ENCODE measurements at places on chromosomes 13 and 19.

GRCh38 chr19:8423817-8424223 lies 10.7 kb downstream of the MARCHF2 start:
- DNase-seq = peak; percentile 83

DNA sequence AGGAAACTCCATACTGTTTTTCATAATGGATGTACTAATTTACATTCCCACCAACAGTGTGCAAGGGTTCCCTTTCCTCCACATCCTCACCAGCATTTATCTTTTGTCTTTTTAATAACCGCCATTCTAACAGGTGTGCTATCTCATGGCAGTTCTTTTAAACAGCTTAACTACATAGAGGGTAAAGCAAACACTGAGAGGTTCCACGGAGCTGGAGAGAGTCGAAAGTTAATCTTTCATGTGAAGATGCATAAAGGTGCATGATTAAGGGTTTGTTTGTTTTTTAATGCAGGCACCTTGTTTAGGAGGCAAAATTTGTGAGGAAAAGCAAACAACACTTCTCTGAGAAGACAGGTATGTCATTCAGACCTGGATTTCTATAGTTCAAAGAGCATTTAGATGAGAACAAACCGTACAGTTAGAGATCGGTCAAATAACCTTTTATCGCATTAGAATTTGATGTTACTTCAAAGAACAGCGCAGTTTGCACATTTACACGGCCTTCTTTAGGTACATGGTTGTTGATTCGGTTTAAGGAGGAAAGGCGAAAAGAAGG lies 193.9 kb downstream of the RBM26 start:
- no peak for DNase-seq

DNA sequence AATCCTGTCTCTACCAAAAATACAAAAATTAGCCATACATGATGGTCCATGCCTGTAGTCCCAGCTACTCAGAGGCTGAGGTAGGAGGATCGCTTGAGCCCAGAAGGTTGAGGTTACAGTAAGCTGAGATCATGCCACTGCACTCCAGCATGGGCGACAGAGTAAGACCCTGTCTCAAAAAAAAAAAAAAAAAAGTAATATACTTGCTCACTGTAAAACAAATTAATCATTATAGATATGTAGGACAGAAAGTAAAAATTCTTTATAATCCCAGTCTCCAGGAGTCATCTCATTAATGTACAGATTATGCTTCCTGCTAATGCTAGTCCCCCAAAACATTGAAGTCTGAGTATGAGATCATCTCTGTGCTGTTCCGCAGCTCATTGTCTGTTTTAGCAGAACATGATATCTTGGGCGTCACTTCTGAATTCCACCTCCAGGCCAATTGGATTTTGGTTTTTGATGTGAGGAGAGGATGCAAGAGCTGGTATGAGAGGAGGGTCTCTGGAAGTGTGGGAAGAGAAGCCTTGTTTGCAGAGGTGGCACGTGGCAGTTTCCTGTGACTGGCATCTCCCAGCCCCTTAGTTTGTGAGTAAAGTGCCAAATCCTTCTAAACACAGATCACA lies 75.4 kb upstream of the NPAS1 start:
- no peak for DNase-seq

DNA sequence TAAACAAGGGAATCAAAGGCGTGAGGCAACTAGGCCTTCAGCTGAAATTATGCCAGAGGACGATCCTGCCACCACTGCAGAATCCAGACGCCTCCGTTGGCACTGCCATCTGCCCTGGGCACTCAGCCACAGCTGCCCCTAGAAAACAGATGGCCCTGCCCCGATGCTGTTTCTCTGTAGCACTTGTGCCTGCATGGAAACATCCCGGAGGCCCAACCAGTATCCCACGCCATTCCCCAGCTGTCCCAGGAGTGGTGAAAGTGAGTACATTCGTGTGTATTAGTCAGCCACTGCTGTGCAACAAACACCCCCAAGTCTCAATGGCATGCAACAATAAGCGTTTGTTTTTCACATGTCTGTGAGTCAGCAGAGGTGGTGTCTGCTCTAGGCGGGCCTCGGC lies 8.9 kb upstream of the CRTC1 start:
- DNase-seq = peak; percentile 96

DNA sequence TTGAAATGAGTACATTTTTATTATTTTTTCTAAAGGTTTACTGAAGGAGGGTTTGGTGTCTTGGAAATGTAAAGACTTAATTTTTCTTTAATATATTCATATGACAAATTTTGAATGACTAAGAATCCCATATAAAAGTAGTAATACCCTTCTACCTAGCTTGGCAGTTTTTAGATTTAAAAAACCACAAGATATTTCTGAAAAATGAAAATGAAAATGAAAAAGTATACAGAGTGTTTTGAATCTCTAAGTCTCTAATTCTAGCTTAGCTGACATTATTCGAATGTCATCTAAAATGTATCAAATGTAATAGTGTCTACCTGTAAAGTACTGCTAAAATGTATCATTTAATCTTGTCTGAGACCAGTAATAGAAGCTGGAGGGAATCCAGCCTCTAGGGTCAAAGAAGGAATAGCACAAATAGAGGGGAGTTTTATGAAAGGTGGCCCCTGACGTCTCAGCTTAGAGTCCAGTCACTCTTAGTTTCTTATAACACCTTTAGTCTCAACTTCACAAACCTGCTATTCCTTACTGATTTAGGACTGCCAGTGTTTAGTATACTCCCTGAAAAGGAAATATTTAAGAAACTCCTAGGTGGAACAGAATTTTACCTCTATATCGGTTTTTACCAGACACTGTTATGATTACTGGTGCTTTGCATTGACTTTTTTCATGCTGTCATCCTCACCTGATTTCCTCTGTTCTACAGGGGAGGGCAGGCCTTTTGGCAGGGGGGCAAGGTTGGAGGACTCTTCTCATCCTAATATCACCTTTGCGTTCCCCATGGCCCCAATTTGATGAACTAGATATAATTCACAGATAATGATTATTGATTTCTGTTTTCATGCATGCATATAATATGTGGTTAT lies 16.2 kb upstream of the MIR17HG start:
- no peak for DNase-seq

- DNase-seq = no peak
These were observed 49.5 kb downstream of the CRYL1 start for GRCh38 chr13:20475927-20476691.

GRCh38 chr19:49889687-49890348 lies 6.9 kb downstream of the IL4I1 start:
- DNase-seq = no peak

- DNase-seq = no peak
These were observed 11.6 kb upstream of the ZNF431 start for GRCh38 chr19:21130097-21130775.

- DNase-seq = no peak
These were observed 318.8 kb downstream of the TEX29 start for GRCh38 chr13:111639196-111639705.

DNA sequence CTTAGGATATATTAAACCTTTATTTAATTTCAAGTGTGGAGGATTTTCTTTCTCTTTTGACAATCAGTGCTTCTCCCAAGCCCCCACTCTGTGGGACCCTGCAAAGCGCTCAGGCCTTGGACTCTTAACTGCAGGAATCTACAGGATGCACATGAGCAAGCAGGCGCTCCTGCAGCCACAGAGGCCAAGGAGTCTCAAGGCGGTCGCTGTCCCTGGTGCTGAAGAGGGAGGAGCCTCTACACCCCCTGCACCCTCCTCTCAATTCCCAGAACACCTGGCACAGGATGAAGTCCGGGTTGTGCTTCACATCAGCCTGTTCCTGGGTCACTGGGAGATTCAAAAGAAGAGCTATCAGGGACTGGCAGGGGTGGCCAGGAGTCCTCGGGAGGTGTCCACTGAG lies 13.5 kb downstream of the OR10H4 start:
- DNase-seq = no peak

DNA sequence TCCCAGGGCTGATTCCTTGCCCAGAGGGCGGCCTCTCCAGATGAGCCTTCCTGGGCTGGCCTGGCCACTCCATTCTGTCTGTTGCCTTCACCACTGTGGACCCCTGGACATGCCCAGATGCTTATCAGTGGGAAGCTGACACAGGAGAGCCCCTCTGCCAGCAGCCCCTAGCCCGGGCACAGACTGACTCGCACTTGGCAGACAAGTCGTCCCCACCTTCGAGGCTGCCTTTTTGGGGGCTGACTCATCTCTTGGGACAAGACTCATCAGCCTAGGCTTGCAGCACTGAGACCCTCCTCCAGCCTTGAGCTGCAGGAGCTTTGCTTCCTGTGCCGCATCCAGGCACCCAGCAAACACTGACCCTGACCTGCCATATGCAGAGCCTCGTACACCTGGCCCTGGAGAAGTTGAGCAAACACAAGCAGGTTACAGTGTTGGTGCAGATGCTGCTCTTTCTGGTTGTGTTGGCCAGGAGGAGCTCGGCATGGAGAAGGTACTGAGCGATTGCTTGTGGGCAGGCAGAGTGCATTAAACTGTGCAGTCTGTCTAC lies 8.1 kb downstream of the CHST8 start:
- no peak for DNase-seq

DNA sequence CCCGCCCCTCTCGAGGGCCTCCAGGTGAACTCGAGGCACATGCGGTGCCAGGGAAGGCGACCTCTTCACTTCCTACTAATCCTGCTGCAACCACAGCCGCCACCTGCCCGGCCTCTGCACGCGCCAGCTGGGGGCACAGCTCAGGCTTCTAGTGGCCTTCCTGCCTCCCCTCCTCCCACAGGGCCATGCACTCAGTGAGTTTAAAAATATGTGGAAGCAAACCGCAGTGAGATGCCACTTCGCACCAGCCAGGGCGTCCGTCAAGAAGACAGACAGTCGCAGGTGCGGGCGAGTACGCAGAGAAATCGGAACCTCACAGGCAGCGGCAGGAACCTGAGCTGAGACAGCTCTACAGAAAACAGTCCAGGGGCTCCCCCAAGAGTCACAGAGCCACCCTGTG lies 10.4 kb downstream of the LMNB2 start:
- DNase-seq = no peak

DNA sequence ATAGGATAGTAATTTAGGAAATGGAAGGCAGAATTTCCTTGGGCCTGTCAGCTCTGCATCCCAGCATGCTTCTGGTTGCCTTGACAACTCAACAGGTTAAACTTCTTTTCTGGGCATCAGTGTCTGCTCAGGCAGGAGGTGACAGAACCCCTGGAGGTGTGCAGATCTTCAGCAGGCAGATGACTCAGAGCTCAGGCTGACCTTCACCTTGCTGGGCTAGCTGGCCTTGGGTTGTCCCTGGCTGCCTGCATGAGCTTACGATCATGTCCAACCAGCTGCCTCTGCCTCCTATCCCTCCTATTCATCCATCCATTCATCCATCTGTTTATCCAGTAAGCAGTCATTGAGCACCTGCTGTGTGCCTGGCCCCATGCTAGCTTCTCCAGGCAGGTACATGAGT lies 81.2 kb upstream of the KCTD15 start:
- no peak for DNase-seq

- DNase-seq = no peak
These were observed 591 bp downstream of the DOHH start for GRCh38 chr19:3499738-3500428.

DNA sequence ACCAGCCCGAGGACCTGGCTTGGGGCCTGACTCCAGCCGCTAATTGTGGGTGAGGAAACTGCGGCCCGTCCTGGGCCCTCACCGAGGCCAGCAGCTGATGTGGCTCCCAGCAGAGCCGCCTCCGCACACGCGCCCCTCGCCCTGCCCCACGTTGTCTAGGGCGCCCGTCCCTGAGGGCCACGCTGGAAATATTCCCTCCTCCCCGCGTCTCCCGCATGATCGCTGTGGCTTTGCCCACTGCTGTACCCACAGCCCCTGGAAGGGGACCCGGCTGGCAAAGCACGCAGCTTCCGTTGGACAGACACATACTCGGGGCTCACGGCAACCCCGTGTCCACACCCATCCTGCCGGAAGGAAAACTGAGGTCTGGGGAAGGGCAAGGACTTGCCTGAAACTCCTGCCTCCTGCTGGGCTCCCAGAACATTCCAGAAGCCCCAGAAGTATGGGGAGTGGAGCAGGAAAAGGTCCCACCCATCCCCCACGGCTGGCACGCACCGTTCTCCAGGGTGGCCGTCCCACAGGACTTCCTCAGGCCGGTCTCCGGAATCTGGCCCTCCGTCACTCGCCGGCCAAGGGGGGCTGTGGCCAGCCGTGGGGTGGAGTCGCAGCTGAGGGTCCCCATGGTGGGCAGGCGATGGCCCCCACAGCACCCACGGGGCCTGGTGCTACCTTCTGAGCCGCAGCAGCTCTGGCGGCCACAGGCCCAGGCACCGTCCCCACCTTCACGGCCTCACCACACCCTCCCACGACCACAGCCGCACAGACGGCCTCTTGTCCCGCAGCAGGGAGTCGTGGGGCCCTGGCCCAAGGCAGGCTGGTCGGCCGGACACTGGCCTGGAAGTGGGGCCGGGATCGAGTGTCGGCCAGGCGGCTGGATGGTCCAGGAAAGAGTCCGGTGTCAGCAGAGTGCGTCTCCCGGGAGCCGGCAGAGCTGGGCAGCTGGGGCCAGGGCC lies 13.6 kb upstream of the SHC2 start:
- DNase-seq = no peak

GRCh38 chr19:41089959-41090358 lies 1.7 kb downstream of the CYP2A13 start:
- DNase-seq = no peak

GRCh38 chr13:28458051-28458450 lies 36.9 kb downstream of the FLT1 start:
- DNase-seq = no peak

DNA sequence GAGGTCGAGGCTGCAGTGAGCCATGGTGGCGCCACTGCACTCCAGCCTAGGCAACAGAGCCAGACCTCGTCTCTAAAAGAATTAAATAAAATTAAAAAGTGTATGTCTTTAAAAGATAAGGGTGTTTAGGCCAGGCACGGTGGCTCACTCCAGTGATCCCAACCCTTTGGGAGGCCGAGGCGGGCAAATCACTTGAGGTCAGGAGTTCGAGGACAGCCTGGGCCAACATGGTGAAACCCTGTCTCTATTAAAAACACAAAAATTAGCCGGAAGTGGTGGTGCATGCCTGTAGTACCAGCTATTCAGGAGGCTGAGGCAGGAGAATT lies 7.5 kb upstream of the SDHAF1 start:
- no peak for DNase-seq

DNA sequence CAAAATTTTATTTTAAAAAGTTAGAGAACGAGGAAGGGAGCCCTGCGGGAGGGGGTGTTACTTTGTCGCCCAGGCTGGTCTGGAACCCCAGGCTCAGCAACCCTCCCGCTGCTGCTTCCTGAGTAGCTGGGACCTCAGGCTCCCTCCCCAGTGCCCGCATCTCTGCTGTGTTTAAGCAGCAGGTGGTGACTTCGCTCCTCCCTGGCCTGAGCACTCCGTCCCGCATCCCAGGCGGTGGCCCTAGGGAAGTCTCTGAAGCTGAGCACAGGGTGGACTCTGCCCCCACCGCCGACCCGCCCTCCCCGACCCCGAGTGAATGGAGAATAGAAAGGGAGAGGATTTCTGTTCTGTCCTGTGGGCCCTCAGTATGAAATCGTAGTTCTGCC lies 30.5 kb downstream of the ZNF701 start:
- no peak for DNase-seq

GRCh38 chr19:8638078-8638619 lies 7.7 kb downstream of the NFILZ start:
- no peak for DNase-seq

All from NCI-H446 (cell line).